A549 treated with Mapracorat at 1 μM for 4 hours (cell line): ENCODE measurements at places on chromosomes 2 and 18. TPM values are rescaled to one million over a fixed set of nuclear protein-coding genes. Genes with fewer than 3 reads are reported as not detected.

The CNGA3 gene
- total RNA-seq = 0.06 TPM in 1 of 5 replicates, not detected in the others

The KIAA2012 gene
- not detected in 5 replicates for total RNA-seq

The MALL gene
- total RNA-seq = 139 to 166 TPM (median 147 TPM) in 5 replicates

The NCK2 gene
- total RNA-seq = 22.5 to 28.4 TPM (median 25.6 TPM) in 5 replicates

The SPATA3 gene
- total RNA-seq = not detected in 5 replicates

The DCC gene
- total RNA-seq = not detected in 5 replicates

The DTNA gene
- total RNA-seq = 0.09 to 0.22 TPM (median 0.15 TPM) in 4 of 5 replicates, not detected in the other

The HOXD11 gene
- 5.6 to 8.0 TPM (median 6.2 TPM) in 5 replicates for total RNA-seq

The MOGAT1 gene
- not detected in 5 replicates for total RNA-seq

The ATP8B1 gene
- total RNA-seq = 6.4 to 9.5 TPM (median 6.8 TPM) in 5 replicates

The HOXD12 gene
- not detected in 5 replicates for total RNA-seq

The GNAL gene
- total RNA-seq = 5.0 to 7.8 TPM (median 6.0 TPM) in 5 replicates

The LANCL1 gene
- total RNA-seq = 17.1 to 31.5 TPM (median 26.5 TPM) in 5 replicates

The PRR30 gene
- not detected in 5 replicates for total RNA-seq

The MYO5B gene
- total RNA-seq = 7.8 to 10.5 TPM (median 9.4 TPM) in 5 replicates

The GPR45 gene
- not detected in 5 replicates for total RNA-seq

The PDCD1 gene
- total RNA-seq = not detected in 5 replicates

The CYTIP gene
- 0.25 TPM in 1 of 5 replicates, not detected in the others for total RNA-seq

The CHMP3 gene
- 120 to 135 TPM (median 128 TPM) in 5 replicates for total RNA-seq

The TSGA10 gene
- total RNA-seq = 2.0 to 5.5 TPM (median 4.3 TPM) in 5 replicates

The ACMSD gene
- not detected in 5 replicates for total RNA-seq

The CD8B gene
- total RNA-seq = not detected in 5 replicates

The PTPN18 gene
- 26.2 to 31.3 TPM (median 29.4 TPM) in 5 replicates for total RNA-seq

The FNDC4 gene
- 3.5 to 5.3 TPM (median 3.8 TPM) in 5 replicates for total RNA-seq

The PDE11A gene
- total RNA-seq = 0.21 to 0.40 TPM (median 0.38 TPM) in 5 replicates

The RAMP1 gene
- not detected in 5 replicates for total RNA-seq

The ICA1L gene
- total RNA-seq = 1.8 to 2.8 TPM (median 2.1 TPM) in 5 replicates

The ZSWIM2 gene
- total RNA-seq = not detected in 5 replicates

The NOSTRIN gene
- 1.8 to 3.1 TPM (median 2.2 TPM) in 5 replicates for total RNA-seq

The EHBP1 gene
- 34.0 to 46.9 TPM (median 40.5 TPM) in 5 replicates for total RNA-seq

The CFAP53 gene
- total RNA-seq = 0.11 to 0.31 TPM (median 0.25 TPM) in 5 replicates

The WNT6 gene
- 0.12 to 0.29 TPM (median 0.19 TPM) in 5 replicates for total RNA-seq

The DSC1 gene
- total RNA-seq = not detected in 5 replicates

The SMCHD1 gene
- total RNA-seq = 12.6 to 19.7 TPM (median 14.3 TPM) in 5 replicates

The HOXD4 gene
- total RNA-seq = 0.27 to 0.67 TPM (median 0.50 TPM) in 5 replicates

The RFX8 gene
- not detected in 5 replicates for total RNA-seq

The FAM98A gene
- 52.9 to 92.6 TPM (median 72.4 TPM) in 5 replicates for total RNA-seq

The ANKRD53 gene
- 0.11 to 0.30 TPM (median 0.16 TPM) in 3 of 5 replicates, not detected in the others for total RNA-seq

The DNAJC5G gene
- total RNA-seq = not detected in 5 replicates

The PLCL1 gene
- not detected in 5 replicates for total RNA-seq

The CSRNP3 gene
- total RNA-seq = not detected in 5 replicates

The GYPC gene
- total RNA-seq = not detected in 5 replicates

The APOB gene
- not detected in 5 replicates for total RNA-seq

The IL36G gene
- total RNA-seq = not detected in 5 replicates

The COBLL1 gene
- 4.2 to 6.2 TPM (median 5.1 TPM) in 5 replicates for total RNA-seq

The CASP10 gene
- 1.5 to 2.1 TPM (median 1.8 TPM) in 5 replicates for total RNA-seq

The FBXO41 gene
- 4.5 to 6.0 TPM (median 5.2 TPM) in 5 replicates for total RNA-seq
